Activated CD4-positive, alpha-beta T cell treated with anti-CD3 and anti-CD28 coated beads, Interleukin-2, amount 50 U/mL, for 1 hour (primary cell): ENCODE measurements at places on chromosomes 13 and 19.
A peak's percentile ranks its signal among the peaks of the same experiment; 100 is the strongest.

DNA sequence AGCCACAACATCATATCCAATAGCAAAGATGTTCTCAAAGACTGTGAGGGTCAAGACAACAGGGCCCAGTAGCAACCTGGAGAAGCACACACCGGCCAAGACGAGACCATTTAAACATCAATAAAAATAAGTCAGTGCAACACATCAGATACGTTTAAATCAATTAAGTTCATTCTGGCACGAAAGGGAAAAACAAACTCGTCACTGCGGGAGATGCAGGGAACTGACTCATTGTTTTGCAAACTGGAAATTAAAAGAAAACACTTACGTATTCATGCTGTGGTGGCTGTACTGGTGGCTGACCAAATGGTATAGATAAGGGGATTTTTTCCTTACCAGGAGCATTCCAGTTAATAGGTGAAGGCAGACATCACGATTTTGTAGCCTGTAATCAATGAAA is 26.3 kb upstream of the SLC15A1 start:
- DNase-seq = no peak

GRCh38 chr13:74036373-74036772 is 97.8 kb downstream of the KLF12 start:
- no peak for DNase-seq

DNA sequence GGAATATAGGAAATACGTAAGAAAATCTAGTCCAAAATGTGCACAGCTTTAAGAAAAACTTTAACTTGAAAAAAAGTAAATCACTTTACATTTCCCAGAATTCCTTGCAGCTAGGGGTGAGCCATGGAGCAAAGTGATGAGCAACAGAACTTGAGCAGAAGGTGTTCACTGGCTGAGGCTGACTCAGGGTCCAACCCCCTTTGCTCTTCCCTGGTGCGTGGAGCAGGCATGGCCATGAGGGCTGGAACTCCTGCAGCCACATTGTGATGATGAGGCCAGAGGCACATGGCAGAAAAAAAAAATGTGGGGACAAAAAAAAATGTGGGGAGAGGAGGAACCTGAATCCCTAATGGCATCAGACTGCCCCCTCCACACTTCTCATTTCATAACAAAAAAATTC is 9.9 kb upstream of the PLA2G4C start:
- DNase-seq = no peak

- no peak for DNase-seq
Observed at GRCh38 chr13:106814463-106814862, 246.5 kb upstream of the ARGLU1 start.

DNA sequence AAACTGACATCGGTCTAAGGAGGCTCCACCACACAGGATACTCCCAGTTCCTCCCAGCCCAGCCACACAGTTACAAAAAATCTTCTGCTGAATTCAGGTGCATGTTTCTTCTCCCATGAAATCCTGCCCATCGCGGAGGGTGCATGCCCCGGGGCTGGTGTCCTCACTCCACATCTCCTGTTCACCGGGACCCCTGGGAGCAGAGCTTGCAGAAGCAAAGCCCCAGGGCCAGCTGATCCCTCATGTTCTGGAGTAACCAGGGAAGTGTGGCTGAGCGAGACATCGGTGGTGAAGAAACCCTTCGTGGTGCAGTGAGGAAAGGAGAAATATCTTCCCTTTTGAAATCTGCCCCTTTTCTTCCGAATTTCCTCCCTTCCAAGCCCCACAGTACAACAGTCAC is 904 bp upstream of the SIGLEC9 start:
- no peak for DNase-seq

- peak; percentile 29 for DNase-seq
Observed at GRCh38 chr19:7326105-7326877, 22.4 kb upstream of the ARHGEF18 start.

GRCh38 chr13:109999659-110000533 is 213.5 kb upstream of the IRS2 start:
- no peak for DNase-seq

- peak; percentile 59 for DNase-seq
Observed at GRCh38 chr13:99339736-99340397, 32.7 kb upstream of the GPR183 start.

- DNase-seq = no peak
Observed at GRCh38 chr13:26420282-26420960, 137.1 kb upstream of the WASF3 start.

DNA sequence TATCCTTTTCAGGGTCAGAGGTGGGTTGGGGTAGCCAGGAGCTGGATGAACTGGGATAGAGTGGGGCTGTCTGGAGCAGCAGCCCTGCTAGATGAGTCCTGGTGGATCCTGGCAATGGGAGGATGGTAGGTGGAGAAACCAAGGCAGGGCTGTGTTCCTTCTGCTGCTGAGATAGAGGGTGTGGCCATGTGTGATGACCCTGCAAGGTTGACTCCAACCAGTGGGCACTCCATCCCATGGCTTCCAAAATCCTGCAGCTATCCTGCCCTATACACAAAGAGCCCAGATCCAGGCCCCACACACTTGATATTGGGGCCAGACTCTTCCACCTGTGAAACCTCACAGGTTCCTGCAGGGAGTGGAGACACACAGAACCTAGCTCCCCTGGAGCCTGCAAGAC is 2.4 kb upstream of the ZNF446 start:
- no peak for DNase-seq

DNA sequence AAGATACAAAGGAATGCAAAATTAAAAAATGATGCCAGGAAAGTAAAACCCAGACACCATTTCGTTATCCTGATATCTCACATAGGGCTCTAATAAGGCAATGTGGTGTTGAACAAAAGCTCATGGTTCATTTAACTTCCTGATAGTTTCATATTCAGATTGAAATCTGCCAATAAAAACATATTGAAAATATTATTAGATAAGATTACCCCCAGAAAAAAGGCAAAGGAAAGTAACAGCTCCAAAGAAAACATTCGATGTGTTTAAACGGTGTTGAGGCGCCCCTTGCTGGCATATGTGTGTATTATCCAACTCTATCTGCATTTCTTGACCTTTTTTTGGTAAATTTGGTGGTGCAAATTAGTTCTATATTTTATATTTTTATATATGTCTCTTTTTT is 75.9 kb downstream of the ESD start:
- DNase-seq = peak; percentile 49

GRCh38 chr19:597406-598315 is 8.0 kb downstream of the HCN2 start:
- no peak for DNase-seq

DNA sequence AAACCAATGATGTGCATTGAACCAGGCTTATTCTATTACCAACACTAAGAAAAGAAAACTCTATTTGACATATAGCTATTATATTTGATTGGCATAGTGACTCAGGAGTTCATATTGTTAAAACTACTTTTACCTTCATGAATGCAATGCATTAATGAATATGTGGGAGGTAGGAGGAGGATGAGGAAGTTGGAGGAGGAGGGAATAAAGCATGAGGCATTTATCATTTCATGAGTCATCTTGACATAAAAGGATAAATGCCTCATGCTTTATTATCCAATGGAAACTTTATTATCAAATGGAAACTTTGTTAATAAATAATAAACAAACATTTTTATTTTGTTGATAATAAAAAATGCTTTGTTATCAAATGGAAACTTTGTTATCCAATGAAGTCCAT is 116.5 kb downstream of the SPRY2 start:
- DNase-seq = no peak

GRCh38 chr13:100534147-100534843 is 54.3 kb downstream of the GGACT start:
- no peak for DNase-seq
